ENCODE measurements at places on chromosomes 5 and 9. TPM values are rescaled to one million over a fixed set of nuclear protein-coding genes. Genes with fewer than 3 reads are reported as not detected.

The FBP2 gene
- total RNA-seq = not detected

The ZBED3 gene
- 9.1 TPM for total RNA-seq

The SH3RF2 gene
- total RNA-seq = 48.4 TPM

The INSL4 gene
- not detected for total RNA-seq

The GNE gene
- 16.0 TPM for total RNA-seq

The SPINK6 gene
- not detected for total RNA-seq

The PCDHGC4 gene
- 4.9 TPM for total RNA-seq

The FREM1 gene
- 2.7 TPM for total RNA-seq

The ANKRA2 gene
- total RNA-seq = 45.4 TPM
